ENCODE measurements at places on chromosomes 2 and 18.

GRCh38 chr2:100518801-100519200, 44.0 kb upstream of the PDCL3 start:
- no peak for DNase-seq

DNA sequence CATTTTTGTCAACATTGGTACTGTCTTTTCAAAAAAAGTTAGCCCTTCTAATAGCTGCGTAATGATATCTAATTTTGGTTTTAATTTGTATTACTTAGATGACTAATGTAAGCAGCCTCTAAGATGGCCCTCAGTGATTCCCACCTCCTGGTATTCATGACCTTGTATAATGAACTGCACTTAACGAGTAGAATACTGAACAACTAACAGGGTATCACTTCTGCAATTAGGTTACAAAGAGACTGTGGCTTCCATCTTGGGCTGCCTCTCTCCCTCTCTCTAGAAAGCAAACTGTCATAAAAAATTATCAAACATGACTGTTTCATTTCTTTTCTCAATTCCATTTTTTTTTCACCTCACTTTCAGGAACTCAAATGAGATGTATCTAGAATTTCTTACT, 120.9 kb downstream of the RNF152 start:
- no peak for DNase-seq

DNA sequence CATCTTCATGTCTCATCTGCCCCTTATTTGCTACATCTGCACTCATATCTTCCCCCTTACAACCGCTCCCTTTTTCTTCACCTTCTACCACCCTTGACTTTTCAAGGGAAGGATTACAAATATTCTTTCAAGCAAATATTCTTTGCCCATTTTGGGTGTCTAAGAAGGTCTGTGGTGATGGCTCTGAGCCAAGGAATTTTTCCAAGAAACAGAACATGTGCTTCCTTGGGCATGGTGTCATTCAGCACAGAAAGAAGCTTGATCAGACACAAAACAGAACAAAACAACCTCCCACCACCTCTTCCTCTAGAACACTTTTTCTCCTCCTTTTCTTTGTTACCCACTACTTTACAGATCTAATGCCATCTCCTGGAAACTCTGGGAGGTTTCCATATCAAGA, 313.7 kb downstream of the SATB2 start:
- DNase-seq: no peak

DNA sequence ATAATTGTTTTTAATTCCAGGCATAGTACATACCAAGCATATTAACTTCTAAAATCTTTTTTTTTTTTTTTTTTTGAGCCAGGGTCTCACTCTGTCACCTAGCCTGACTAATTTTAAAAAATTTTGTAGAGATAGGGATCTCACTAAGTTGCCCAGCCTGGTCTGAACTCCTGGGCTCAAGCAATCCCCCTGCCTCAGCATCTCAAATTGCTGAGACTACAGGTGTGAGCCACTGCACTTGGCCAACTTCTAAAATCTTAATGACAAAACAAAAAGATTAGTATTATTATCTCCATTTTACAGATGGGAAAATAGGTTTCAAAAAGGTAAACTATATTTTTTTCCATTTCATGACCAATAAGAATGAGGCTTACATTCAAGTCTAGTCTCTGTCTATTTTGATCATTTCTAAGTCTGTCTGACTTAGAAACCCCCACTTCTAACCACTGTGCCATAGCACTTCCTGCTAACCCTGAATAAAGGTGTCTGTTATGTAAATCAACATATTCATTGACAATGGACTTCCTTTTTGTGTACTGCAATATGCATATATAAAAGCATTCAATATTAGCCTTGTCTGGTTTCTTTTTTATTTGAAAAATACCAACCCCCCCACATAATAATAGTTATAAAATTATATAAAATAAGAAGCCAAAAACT, 28.7 kb upstream of the ZEB2 start:
- no peak for DNase-seq

- DNase-seq: no peak
Observed at GRCh38 chr2:235098736-235099494, 147.1 kb downstream of the SH3BP4 start.

DNA sequence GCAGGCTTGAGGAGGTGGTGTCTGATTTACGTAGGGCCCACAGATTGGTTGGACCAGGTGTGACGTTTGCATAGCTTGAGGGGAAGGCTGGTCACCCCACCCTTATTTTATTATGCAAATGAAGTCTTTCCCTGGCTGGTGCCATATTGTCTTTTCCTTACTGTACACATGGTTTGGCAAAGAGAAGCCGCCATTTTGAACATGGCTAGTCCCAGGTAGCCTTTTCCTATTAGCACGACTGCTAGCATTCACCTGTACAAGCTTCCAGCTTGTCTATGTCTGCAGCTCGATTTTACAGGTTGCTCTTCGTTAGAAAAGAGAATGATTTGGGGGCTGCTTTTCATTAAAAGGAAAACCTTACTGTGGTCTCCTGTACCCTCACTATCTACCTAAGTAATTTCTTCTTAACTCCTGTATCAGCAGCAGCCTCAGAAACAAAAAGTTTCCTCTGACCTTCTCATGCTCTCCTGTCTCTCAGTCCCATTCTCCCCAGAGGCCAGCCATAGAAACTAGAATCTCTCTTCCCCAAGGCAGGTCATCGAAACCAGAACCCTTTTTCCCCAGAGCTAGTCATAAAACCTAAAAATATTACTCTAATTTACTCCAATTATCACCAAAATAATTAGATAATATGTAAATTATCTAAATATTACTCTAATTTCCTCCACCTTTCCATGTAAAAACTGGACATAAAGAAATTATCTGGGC, 151.8 kb downstream of the B3GNT2 start:
- no peak for DNase-seq

- no peak for DNase-seq
Observed at GRCh38 chr2:28488083-28488830, 7.6 kb upstream of the PLB1 start.

DNA sequence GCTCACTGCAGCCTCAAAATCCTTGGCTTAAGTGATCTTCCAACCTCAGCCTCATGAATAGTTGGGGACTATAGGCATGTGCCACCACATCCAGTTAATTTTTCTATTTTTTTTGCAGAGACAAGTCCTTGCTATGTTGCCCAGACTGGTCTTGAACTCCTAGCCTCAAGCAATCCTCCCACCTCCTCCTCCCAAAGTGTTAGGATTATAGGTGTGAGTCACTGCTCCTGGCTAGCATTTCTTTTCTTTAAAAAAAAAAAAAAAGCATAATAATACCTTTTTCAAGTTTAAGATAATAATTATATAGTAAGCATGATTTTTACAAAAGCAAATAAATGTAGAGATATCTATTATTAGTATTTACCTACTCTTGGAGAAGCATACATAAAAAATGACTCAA, 36.1 kb downstream of the PPP4R1 start:
- no peak for DNase-seq

DNA sequence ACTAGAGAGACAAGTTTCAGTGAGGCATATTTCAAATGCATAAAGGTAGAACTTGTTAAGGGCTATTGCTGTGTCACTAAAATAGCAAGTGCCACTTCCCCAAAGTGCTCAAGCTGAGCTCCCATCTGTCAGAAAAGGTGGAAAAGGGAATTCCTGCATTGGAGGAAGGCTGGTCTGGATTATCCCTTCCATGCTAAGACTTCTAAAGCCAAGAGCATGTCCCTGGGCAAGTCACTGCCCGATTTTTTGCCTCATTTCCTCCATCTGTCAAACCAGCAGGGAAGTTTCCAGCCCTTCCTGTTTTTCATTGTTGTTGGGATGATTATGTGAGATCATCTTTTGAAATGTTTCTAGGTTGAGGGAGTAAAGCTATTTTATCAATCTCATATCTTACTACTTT, 175.5 kb downstream of the SETBP1 start:
- no peak for DNase-seq

All from breast epithelium (tissue), 4 donors.